ENCODE measurements at places on chromosomes 12 and 14.
A peak's percentile ranks its signal among the peaks of the same experiment; 100 is the strongest.

DNA sequence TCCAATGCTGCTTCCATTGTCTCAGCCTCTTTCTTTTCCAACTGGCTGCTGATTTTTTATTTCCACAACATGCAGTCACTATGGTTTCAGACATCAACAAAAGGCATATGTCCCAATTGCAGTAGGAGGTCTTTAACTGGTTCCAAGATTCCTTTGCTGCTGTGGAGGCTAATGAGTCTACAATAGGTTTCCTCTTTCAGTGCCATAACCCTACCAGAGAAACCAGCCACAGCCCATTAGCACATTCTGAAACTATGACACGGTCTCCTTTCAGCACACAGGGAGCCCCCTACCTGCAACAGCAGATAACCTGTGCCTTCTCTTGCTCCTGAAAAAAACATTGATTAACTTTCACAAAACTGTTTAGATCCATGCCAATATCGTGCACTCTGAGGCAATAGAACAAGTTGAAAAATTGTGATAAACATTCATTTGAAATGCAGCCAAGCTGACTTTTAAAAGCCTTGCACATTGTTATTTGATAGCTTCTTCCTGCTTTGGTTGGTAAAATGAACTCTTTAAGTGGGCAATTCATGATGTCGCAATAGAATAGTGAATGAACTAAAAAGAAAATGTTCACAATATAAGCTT, 32.4 kb downstream of the PLEKHG7 start:
- DNase-seq, result peak; percentile 78

GRCh38 chr14:75825147-75825592, 156.6 kb downstream of the TGFB3 start:
- peak; percentile 9 for DNase-seq

GRCh38 chr14:62866376-62866775, 178.9 kb downstream of the KCNH5 start:
- no peak for DNase-seq

DNA sequence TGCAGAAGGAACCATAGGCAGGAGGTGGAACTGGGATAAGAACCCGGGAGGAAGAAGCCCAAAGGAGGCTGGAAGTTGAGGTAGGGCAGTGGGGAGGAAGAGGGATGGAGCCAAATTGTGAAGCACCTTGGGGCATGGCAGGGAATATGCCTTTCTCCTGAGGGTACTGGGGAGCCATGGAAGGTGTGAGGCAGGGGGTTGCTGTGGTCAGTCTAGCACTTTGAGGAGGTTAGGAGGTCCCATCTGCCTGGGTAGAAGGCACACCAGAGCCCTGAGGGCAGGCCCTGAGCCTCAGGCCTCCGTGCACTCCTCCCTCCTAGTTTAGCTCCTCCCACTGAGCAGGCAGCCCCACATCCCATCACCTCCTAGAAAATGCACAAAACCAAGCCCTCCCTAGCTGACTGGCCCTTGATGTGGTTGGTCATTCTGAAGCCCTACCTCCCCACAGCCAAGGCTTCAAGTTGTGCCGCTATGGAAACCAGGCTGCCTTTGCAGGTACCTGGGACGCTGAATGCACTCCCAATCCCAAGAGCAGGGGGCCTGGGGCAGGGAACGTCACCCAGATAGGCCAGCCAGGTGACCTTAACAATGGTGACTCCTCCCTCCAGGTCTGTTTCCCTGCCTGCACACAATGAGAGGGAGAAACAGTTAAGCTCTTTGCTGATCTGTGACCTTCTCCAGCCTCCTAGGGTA, 15.1 kb downstream of the PHETA1 start:
- DNase-seq, result no peak

DNA sequence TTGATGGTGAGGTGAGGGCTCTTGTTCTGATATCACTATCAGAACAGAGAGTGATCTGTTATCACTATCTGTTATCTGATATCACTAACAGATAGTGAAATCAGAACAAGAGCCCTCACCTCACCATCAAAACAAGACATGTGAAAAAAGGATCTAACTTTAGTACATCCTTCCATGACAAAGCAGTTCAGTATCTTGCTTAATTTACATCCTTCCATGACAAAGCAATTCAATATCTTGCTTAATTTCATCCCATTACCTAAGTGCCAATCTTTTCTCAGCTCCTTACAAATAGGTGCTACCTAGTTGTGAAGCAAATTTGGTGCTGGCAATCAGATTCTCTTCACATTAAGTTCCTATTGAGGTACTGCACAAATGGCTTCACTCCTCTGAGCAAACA, 1865.6 kb upstream of the FLRT2 start:
- no peak for DNase-seq

DNA sequence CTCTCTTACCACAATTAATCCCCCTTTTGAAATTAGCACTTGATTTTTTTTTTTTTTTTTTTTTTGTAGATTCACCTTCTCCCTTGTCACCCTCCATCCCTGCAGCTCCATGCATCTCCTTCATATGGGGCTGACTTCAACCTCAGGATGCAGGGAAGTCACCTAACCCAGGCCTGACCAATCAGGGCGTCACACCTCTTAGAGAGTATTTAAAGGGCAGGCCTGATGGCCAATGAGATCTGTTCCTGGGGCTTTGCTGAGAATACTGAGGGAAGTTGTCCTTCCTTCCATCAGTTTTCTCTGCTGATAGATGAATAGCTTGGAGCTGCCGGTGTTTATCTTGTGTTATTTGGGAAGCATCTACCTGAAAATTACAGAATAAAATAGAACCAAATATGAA, 1104.7 kb upstream of the TMEM132C start:
- no peak for DNase-seq

Data from HCEC 1CT (cell line).